ENCODE measurements at places on chromosomes 7 and 10.

DNA sequence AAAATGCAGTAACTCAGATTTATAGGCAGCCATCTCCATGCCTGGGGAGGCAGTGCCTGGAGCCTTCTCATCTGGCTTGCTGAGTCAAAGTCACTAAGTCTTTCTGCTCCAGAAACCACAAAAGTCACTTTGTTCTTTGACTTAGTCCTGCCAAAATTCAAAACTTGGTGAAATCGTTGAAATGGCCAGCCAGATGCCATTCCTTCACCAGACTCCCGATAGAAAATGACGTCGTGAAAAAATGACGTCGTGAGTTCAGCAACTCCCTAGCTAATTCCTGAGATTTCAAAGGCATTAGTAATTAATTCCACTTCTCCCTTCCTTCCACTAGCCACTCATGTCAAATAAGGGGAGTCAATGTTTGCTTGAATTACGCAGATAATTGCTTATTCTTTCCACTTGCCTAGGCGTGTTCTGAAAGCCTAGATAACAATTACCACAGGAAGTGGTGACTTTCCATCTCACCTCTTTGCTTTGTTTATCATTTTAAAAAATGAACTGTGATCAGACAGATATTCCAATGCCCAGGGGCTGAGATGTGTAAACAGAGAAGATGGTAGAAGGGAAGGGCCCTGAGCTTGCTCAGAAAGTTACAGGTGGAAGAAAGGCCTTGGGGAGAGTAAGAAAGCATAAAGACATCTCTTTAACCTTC, 48.5 kb upstream of the OSBPL3 start:
- peak; percentile 86 for DNase-seq

- no peak for DNase-seq
Measured at GRCh38 chr10:79164075-79164474, 95.3 kb downstream of the ZMIZ1 start.

DNA sequence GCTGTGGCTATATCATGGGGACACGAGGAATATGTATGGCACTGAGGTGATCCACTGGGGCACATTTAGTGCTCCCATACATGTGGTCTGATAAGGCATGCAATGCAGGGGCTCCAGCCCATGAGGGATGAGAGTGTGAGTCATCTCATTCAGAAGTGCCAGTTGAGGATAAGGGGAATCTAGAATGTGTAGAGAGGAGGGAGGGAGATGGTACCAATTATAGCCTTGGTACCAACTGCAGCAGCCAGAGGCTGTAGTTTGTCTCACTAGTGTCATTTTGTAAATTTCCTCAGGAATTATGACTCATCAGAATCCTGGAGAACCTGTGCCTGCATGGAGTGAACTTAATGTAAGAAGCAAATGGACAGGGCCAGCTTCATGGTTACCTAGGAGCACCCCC, 46.2 kb downstream of the LAMB4 start:
- peak; percentile 72 for DNase-seq

DNA sequence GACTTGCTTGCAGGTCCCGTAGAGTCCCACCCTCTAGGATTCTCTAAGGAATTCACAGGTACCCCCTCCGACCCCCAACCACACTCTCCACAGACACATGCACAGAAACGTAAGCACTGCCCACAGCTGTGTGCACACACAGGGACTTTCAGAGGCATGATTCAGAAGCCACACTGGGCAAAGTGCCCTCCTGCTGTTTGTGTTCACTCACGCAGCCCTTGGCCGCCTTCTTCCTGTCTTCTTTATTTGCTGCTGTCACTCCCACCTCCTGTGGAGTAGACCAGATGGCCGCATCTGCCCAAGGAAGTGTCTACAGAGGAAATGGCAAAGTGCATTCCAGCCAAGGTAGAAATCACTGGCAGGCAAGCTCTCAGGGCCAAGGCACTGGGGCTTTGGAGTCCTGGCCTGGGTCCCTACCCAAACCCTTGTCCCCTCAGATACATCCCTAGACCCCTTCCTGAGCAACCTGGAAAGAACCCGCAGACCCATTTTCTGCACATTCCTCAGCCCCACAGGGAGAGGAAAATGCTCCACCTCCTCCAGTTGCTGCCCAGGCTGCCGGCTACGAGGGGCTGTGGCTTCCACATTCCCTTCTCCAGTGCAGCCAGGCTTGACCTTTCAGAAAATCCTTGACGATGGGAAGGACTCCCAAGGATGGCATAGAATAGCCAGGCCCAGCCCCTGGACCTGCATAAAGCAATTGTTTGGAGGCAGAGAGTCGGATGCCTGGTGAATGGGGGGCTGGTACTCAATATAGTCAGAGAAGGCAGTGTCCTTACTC, 21.6 kb upstream of the GIMAP8 start:
- peak; percentile 87 for DNase-seq

DNA sequence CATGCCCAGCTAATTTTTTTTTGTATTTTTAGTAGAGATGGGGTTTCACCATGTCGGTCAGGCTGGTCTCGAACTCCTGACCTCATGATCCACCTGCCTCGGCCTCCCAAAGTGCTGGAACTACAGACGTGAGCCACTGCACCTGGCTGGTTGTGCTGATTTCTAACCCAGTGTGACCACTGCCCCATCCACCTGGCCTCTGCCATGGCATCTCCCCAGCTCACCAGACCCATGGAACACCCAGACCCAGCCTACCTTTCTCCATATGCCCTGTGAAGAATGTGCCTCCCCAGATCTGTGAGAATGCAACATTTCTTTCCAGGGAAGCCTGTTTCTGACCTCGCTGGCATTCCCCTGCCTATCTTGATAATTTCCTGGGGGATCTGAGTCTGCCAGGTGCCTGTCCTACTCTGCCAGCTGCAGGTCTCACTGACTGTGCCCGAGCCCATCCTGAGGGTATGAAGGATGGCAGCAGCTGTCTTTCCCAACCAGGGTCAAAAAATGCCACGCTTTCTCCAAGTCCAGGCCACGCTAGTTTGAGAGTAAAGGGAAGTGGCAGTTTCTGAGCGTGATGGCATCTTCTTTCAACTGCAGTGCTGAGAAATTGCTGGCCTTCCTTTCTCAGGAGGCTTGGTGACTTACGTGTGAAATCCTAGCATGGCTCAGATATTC, 324.4 kb upstream of the ZNF32 start:
- no peak for DNase-seq

- peak; percentile 90 for DNase-seq
Measured at GRCh38 chr10:15211464-15211979, 43.0 kb upstream of the NMT2 start.
